ENCODE measurements at places on chromosomes 16 and 17.

GRCh38 chr16:27779641-27780164 is 229.8 kb downstream of the KATNIP start:
- no peak for DNase-seq

DNA sequence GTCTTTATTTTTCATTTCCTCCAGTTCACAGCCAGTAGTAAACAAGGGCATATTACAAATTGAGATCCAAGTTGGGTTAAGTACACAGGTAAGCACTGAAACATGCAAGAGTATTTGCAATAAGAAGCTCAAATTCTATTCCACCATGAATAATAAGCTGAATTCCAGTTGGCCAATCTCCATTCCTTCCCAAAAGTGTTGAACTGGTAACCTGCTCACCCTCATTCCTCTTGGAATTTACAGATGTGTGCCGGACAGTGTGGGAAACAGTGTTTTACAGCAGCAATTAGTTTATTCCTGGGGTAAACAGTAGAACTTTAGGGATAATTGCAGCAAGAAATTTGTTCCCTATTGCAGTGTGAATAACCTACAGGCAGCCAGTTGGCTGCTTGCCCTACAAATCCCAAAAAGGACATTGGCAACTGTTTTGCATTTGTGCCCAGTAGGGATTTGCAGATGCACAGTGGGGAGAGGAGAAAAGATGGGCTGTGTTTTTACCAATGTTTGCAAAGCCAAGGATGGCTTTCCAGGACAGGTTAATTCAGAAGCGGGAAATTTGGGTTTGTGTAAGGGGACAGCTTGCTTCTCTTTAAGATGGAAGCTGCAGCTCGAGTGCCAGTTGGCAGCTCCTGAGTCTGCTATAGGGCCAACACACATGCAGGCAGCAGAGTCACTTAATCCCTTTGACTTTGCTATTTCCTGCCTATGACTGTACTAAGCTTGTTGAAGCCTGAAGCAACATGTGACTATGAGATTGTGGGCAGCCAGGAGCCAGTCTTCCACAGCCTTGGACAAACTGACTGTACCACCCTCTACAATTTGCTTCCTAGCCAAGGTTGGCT is 318.9 kb downstream of the MAP2K6 start:
- DNase-seq, result no peak

- no peak for DNase-seq
These were observed 16.7 kb upstream of the CD300A start for GRCh38 chr17:74449773-74450172.

DNA sequence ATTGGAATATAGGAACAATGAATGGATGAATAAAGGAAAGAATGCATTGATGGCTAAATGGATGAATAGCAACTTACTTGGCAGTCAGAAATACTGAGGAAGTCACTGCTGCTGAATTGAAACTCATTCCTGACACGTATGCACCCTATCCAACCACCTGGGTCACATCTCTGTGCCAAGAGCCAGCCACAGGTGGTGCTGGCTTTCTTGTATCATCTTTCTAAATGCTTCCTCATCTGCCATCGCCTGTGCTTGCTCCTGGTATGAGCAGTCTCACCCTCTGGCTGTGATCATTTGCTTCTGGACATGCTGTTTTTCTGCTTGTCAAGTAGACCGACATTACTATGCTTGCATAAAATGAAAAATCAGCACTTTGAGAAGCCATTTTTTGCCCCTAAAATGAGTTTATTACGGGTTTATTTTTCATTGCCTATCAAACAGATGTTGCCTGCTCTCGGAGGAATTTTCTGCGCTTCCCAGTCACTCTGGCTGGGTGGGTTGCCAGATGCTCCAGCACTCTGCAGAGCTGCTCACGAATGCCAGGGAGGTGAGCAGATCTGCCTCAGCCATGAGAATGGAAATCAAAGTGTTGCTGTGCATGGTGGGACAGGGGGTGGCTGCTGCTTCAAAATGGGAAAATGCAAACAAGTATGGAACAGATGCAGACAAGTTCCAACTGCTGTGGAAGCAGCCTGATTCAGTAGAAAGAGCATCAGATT is 1349.6 kb upstream of the CDH8 start:
- DNase-seq, result no peak

GRCh38 chr17:45679426-45679825 is 104.7 kb upstream of the CRHR1 start:
- no peak for DNase-seq

DNA sequence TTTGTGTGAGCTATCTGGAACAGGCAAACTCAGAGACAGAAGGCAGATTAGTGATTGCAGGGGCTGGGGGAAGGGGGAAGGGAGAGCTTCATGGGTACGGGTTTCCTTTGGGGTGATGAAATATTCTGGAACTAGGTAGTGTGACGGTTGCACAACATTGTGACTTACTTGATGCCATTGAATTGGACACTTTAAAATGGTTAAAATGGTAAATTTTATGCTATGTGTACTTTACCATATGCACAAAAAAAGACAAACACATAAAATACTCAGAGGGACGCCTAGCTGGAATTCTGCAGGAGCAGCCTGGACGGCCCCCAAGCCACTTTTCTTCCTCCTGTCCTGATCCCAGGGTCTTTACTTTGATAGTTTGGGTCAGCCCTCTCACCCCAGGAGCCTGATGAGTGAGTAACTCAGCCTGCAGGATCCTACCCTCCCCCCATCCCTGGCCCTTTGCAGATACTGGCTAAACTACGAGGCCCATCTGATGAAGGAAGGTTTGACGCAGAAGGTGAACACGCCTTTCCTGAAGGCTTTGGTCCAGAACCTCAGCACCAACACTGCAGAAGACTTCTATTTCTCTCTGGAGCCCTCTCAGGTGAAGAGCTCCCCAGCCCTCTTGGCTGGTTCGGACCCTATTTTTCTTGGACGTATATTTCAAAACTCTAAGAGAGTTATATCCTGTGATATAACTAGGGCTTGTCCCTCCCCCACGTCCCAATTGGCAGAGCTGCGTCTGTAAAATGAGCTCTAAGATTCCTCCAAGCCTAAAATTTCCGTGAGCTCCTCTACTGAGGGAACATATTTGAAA is 7.8 kb downstream of the ADGRG3 start:
- DNase-seq, result no peak

GRCh38 chr17:65345261-65346005 is 208.3 kb downstream of the RGS9 start:
- peak; percentile 9 for DNase-seq

All from stimulated activated CD8-positive, alpha-beta memory T cell treated with anti-CD3 and anti-CD28 coated beads, Interleukin-2, amount 100 ng/mL, for 48 hours (primary cell).